SK-N-SH (cell line): ENCODE measurements at places on chromosomes 12 and 14. TPM values are rescaled to one million over a fixed set of nuclear protein-coding genes. Genes with fewer than 3 reads are reported as not detected.

DNA sequence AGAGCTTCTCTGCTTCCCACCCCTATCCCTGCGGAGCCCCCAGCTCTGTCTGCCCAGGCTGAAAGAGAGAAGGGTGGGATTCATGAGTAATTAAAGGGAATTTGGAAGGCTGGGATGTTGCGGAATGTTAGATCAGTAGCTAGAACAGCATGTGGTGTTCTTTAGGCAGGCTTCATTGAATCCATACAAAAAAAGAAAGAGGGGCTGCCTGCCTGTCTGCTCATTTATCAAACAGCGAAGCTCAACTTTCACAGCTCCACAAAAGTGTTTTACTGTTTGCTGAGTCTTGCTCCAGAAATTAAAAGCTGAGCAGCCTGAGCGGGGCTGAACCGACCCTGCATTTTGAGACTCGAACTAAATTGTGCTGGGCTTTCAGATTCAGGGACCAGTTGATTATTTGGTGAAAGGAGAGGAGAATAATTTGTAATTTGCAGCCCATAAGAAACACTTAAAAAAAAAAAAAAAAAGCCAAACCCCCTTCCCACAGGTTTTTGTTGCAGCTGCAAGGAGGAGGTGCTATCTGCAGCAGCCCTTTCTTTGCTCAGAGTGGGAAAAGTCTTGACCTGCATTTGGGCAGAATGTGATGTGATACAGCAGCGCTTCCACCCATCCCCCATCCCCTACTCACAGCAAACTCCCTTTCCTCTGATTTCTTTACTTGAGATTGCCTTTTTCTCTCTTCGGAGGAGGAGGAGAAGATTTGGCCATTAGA is 89.7 kb downstream of the RFX4 start:
- no peak overlapping the region for H3K4me3 ChIP-seq
- peaks cover 2% of the 10 kb centered on the region; the same call in 1 of the 2 replicates for H3K27me3 ChIP-seq
- no peaks in the 10 kb centered on the region for H3K4me1 ChIP-seq
- no peaks in the 10 kb centered on the region for H3K36me3 ChIP-seq
- DNase-seq: no peak

DNA sequence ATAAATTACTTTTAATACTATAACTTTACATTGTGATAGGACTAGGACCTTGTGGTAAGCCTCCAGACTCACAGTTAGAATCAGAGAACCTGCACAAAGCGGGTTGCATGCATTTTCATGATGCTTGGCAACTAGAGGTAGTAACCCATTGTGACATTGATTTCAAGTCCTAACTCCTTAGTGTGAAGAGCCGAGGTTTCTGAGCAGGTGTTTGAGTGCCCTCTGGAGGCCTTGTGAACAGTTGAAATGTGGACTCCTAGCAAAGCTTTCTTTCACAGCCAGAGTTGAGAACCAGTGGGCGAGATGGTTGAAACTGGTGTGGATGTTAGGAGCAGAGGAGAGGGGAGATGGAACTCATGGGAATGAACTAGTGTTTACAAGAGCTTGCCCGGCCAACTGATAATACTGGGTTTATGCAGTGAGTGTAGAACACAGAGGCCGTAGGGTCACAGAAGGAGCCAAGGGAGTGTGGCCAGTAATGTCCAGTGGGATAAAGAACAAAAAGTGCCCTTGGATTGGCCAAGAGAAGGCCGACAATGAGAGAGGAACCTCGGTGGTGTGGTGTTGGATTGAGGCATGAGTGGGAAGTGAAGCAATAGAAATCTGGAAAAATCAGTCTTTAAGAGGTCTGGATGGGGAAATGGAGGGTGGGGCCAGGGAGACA is 10.9 kb downstream of the ZNF664 start:
- peaks cover 8% of the 10 kb centered on the region; the same call in 1 of the 2 replicates for H3K4me1 ChIP-seq
- H3K36me3 ChIP-seq: peaks cover 50% of the 10 kb centered on the region
- H3K27ac ChIP-seq: no peak overlapping the region
- no peaks in the 10 kb centered on the region for H3K27me3 ChIP-seq
- peak; percentile 41 for DNase-seq
- no peak overlapping the region for H3K4me3 ChIP-seq

DNA sequence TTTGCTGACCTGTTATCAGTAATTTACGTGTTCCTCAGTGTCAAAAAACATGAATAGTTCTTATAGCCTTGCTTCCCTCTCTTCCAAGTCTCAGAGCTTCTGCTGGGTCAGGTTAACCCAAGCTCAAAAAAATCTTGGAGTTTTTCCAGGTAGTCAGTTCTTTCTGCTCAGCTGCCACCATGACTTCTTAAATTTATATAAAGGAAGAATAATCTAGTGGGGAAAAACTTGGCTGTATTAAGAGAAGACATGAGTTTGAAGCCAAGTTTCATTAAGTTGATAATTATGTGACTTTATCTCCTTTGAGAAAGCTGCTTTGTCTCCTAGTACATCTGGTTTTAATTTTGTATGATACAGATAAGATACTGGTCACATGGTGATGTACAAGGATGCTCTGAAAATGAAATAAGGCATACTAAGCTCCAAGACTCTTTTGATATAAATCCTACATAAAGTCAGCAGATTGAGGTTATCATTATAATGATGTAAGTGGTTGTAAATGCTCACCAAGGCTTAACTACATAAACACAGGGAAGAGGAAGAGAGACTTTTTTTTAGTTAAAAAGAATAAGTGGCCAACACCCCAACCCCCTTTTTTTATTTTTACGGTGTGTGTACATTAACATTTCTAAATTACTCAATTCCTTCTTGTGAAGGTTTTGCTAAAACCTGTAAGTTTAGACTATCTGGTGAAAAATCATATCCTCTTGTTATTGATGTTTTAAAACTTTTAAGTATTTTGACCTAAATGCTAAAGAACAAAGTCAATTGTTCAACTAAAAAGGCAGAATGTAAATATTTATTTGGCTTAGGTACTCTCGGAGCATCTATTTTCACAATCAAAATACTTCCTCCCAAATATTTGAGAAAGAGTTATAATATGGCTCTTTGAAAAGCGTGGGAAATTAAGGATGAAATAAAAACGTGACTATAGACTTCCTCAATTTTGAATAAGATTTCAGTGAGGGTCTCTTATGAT is 84.1 kb upstream of the SLC38A2 start:
- DNase-seq: no peak
- no peaks in the 10 kb centered on the region for H3K27me3 ChIP-seq
- H3K36me3 ChIP-seq: no peaks in the 10 kb centered on the region
- peak overlapping the region; percentile 50 for H3K27ac ChIP-seq

GRCh38 chr14:95258754-95259593 is 60.7 kb downstream of the CLMN start:
- no peak overlapping the region for H3K27ac ChIP-seq
- H3K4me3 ChIP-seq: no peak overlapping the region
- peaks cover 6% of the 10 kb centered on the region; the same call in 1 of the 2 replicates for H3K4me1 ChIP-seq
- DNase-seq: peak; percentile 54
- no peaks in the 10 kb centered on the region for H3K27me3 ChIP-seq
- no peaks in the 10 kb centered on the region for H3K36me3 ChIP-seq

GRCh38 chr14:36511981-36512584 is 7.9 kb downstream of the NKX2-1 start:
- H3K4me1 ChIP-seq: no peaks in the 10 kb centered on the region
- DNase-seq: no peak
- H3K4me3 ChIP-seq: no peak overlapping the region
- H3K27me3 ChIP-seq: peaks cover 92% of the 10 kb centered on the region

GRCh38 chr12:92921877-92922276 is 7.2 kb downstream of the EEA1 start:
- no peak overlapping the region for H3K27ac ChIP-seq
- no peaks in the 10 kb centered on the region for H3K36me3 ChIP-seq
- no peaks in the 10 kb centered on the region for H3K27me3 ChIP-seq

DNA sequence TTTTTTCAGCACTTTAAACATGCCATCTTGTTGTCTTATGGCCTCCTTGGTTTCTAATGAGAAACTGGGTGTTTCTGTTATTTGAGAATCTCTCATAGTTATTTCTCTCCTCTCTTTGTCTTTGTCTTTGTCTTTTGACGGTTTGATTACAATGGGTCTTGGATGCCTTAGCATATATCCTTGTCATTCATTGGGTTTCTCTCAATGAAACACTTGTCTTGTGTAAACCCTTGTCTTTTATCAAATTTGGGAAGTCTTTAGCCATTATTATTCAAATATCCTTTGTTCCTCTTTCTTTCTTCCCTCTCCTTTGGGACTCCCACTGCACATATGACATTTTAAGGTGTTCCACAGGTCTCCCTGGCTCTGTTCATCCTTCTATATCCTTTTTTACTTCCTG is 373.5 kb upstream of the TBX3 start:
- no peak for DNase-seq
- H3K36me3 ChIP-seq: no peaks in the 10 kb centered on the region
- no peak overlapping the region for H3K4me3 ChIP-seq
- no peaks in the 10 kb centered on the region for H3K27me3 ChIP-seq
- no peak overlapping the region for H3K27ac ChIP-seq

DNA sequence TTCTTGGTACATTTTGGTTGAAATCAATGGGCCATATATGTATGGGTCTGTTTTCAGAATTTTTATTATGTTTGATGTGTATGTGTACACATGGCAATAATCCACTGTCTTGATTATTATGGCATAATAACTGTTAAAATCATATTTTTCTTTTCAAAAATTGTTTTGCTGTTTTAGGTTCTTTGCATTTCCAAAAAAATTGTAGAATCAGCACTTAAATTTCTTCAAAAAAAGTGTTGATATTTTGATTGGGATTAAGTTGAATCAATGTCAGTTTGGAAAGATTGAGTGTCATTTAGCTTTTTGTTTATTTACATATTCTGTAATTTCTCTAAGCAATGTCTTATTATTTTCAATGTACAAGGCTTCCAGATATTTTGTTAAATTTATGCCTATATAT is 154.1 kb downstream of the SLC5A8 start:
- H3K4me3 ChIP-seq: no peak overlapping the region
- no peaks in the 10 kb centered on the region for H3K36me3 ChIP-seq
- no peak overlapping the region for H3K27ac ChIP-seq
- H3K4me1 ChIP-seq: no peaks in the 10 kb centered on the region; the same call in 1 of the 2 replicates
- DNase-seq: no peak

DNA sequence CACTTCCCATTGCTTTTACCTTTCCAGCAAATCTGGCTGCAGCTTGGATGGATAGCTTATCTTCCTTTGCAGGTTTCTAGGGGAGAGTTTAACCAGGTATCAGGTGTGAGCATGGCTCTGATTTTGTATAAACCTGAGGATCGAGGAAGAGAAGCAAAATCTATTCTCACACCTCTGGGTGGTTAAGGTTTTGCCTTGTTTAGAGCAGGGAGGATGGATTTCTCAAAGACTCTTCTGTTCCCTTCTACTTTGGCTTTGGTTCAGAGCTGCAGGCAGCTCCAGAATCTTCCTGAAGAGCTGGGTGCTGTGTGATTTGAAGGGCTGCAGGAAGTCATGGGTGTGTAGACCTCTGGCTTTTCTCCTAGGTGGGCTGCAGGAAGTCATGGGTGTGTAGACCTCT is 1.7 kb downstream of the JDP2 start:
- peak overlapping the region; percentile 80 for H3K4me3 ChIP-seq
- no peaks in the 10 kb centered on the region for H3K27me3 ChIP-seq
- no peak for DNase-seq
- H3K36me3 ChIP-seq: peaks cover 11% of the 10 kb centered on the region
- peaks cover 50% of the 10 kb centered on the region for H3K4me1 ChIP-seq
- no peak overlapping the region for H3K27ac ChIP-seq

DNA sequence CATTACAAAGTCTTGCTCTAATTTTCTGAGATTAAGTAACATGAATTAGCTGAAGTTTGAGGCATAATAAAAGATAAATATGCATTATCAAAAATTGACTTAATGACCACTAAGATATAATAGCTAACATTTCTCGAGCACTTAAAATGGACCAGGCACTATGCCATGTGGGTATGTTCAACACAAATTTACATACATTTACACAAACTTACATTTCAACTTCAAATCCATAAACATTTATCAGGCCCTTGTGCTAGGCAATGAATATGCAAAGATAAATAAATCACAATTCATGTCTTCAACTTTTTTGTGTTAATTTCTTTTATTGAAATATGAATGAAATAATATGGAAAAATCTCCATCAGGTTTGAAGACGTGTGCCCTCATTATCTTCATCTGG is 108.7 kb downstream of the GAS2L3 start:
- H3K36me3 ChIP-seq: no peaks in the 10 kb centered on the region
- H3K27ac ChIP-seq: no peak overlapping the region
- no peaks in the 10 kb centered on the region for H3K4me1 ChIP-seq
- DNase-seq: no peak
- H3K27me3 ChIP-seq: no peaks in the 10 kb centered on the region

DNA sequence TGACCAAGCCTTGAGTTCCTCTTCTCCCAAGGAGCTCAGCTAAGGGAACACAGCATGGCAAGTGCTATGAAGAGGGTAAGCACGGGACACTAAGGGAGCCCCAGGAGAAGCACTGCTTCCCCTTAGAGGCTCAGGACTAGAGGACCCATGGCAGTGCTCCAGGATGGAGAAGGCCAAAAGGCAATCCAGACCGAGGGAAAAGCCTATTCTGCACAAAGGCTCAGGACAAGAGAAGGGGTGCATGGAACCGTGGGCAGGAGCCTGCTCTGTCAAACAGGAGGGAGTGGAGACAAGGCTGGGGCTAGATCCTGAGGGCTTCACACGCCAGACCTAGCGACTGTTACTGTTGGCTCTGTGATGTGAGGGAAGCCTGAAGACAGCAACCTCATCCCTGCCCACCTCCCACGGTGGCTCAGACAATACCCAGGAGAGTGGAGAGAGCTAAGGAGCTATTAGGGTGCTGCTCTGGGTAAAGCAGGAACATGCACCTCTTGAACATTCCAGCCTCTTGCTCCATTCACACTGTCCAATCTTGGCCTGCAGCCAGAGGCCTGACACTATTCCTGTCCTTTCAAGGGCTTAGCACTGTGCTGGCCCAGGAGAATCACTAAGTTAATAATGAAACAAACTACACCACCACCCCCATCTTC is 24.2 kb downstream of the OTUB2 start:
- no peaks in the 10 kb centered on the region for H3K4me1 ChIP-seq
- no peak for DNase-seq
- H3K36me3 ChIP-seq: peaks cover 27% of the 10 kb centered on the region
- no peaks in the 10 kb centered on the region for H3K27me3 ChIP-seq
- H3K4me3 ChIP-seq: no peak overlapping the region
- H3K27ac ChIP-seq: no peak overlapping the region

DNA sequence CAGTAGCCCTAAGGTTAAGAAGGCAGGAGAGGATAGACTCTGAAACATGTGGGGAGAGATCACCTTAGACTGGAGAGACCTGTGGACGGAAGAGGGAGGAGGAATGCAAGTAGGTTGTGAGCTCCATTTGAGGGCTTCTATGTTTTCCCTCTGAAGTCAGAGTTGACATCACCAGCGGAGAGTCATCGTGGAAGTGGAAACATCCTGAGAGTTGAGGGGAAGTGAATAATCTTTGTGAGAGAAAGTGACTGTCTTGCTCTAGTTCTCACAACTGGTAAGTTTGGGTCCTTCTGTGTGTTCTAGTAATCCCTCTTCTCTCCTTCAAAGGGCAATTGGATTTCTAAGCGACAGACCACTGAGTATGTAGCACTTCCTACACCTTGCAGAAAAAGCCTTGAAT is 103.6 kb upstream of the CCND2 start:
- no peak for DNase-seq
- no peak overlapping the region for H3K4me3 ChIP-seq
- no peaks in the 10 kb centered on the region for H3K4me1 ChIP-seq
- H3K27ac ChIP-seq: no peak overlapping the region

- no peaks in the 10 kb centered on the region for H3K4me1 ChIP-seq
- peak; percentile 32 for DNase-seq
- no peak overlapping the region for H3K4me3 ChIP-seq
- H3K36me3 ChIP-seq: no peaks in the 10 kb centered on the region
These were observed 70.1 kb downstream of the SLC6A15 start for GRCh38 chr12:84842406-84843013.

LHX5 gene
- polyA plus RNA-seq: not detected in 2 replicates

VPS33A gene
- polyA plus RNA-seq: 17.0 and 18.4 TPM in 2 replicates

PGF gene
- 2.3 and 4.4 TPM in 2 replicates for polyA plus RNA-seq

MYL2 gene
- polyA plus RNA-seq: not detected in 2 replicates

ERG28 gene
- 14.8 and 17.0 TPM in 2 replicates for polyA plus RNA-seq
